ENCODE measurements at places on chromosomes 6 and 20.

DNA sequence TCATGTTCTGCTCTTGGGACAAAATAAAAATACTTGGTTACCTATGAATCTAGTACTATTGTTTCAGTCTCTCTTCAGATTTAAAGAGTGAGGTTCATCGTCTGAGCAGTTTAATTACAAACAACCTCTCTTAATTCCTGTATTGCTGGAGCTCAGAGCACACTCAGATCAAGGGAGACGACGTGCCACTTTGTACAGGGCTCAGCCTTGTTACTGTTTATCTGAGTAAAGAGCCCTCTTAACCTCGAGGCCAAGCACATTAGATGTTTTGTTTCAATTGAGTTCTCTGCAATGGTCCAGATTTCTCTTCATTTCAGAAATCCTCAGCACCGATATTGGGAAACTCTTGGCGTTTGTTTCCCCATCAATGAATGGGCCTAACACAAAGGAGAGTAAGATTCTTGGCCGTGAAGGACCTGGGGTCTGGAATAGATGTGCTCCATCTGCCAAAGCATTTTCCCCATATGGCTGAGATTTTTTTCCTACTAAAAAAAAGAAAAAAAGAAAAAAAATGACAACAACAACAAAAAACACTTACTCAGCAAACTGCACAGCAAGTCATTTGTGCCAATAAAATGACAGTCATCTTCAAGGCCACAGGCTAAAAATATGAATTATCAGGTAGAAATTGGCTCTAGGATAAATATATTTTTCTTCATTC is 82.6 kb upstream of the CCN6 start:
- no peak for DNase-seq

- no peak for DNase-seq
Measured at GRCh38 chr6:19492636-19493405, 344.3 kb upstream of the ID4 start.

- DNase-seq: no peak
Measured at GRCh38 chr6:12163149-12163548, 127.0 kb upstream of the EDN1 start.

DNA sequence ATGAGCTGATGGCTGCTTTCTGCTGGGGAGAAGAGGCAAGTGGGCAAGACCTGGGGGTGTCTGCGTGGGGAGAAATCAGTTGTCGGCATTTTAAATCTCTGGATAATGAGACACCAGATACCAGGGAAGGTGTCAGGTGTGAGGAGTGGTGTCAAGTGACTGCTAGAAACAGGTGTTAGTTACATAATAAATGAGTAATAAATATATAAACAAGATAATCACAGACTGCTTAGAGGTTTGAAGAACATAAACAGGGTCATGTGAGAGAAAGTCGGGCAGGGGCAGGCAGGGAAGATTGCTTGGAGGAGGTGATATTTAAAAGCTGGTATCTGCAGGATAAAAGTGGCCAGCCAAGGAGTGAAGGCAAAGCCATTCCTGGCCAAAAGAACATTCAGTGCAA is 87.2 kb upstream of the RIN2 start:
- DNase-seq: no peak

GRCh38 chr20:32823078-32823477 is 3.3 kb downstream of the MAPRE1 start:
- DNase-seq: peak; percentile 6

GRCh38 chr20:62740286-62741141 is 31.9 kb downstream of the NTSR1 start:
- DNase-seq: peak; percentile 76

- DNase-seq: no peak
Measured at GRCh38 chr20:34089655-34090345, 22.2 kb downstream of the EIF2S2 start.

GRCh38 chr6:21905531-21905930 is 312.0 kb downstream of the SOX4 start:
- no peak for DNase-seq

GRCh38 chr6:134549854-134550253 is 231.9 kb upstream of the SGK1 start:
- no peak for DNase-seq

- DNase-seq: no peak
Measured at GRCh38 chr6:50539447-50539846, 173.9 kb upstream of the TFAP2D start.

GRCh38 chr20:11080010-11080409 is 406.2 kb upstream of the JAG1 start:
- DNase-seq: no peak

DNA sequence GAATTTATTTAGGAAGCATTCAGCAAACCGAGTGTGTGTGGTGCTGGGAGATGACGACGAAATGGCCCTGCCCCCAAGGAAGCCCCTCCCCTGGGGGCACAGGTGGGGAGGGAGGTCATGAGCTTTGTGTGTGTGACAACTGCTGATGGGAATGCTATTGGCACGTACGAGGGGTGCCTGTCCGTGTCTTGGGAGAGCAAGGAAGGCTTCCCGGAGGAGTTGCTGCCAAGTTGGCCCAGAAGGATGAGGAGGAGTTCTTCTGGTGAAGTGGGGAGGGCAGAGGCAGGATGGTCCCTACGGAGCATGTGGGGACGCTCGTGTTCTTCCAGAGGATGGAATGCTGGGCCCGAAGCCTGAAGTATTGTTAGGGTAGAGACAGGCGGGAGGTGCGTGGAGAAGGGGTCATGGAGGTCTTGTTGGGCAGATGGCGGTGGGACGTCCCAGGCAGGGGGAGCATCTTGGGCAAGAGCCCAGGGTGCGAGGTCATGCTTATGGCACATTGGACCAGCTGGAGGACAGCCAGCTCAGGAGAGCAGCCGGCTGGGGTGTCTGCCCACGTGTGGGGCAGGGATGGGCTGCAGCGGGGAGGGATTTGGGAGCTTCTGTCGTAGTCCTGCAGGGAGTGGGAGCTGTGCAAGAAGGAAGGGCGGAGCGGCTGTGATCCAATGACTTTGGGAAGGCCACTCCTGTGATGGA is 46.1 kb downstream of the SYNJ2 start:
- no peak for DNase-seq

GRCh38 chr6:33276864-33277662 is at the start of gene B3GALT4:
Gene B3GALT4 (plus strand): TSS chr6:33277123. CDS start chr6:33277420, 297 bp downstream.
- peak; percentile 47 for DNase-seq

GRCh38 chr6:31575335-31575901 is at the start of gene TNF:
Gene TNF (plus strand): TSS chr6:31575565. CDS start chr6:31575742, 177 bp downstream.
- no peak for DNase-seq

- no peak for DNase-seq
Measured at GRCh38 chr6:99617131-99617530, 10.5 kb downstream of the PRDM13 start.

DNA sequence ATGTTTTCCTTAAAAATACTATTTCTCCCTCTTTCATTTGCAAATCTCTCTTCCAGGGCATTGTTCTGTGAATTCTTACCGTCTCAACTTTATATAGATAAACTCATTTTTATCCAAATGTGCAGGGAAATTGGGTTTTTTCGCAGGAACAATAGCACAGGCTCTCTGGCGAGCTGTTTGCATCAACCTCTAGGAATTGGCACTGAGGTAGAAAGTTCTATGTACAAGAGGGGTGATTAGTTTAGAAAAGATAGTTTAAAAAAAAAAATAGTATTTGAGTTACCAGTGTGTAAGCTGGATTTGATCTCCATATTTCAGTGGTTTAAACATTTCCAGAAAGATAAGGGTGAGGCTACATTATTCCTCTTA is 129.7 kb upstream of the BTN3A2 start:
- DNase-seq: no peak

- DNase-seq: no peak
Measured at GRCh38 chr6:6434151-6434550, 113.7 kb upstream of the F13A1 start.

GRCh38 chr20:10469599-10469998 is 34.5 kb downstream of the SLX4IP start:
- no peak for DNase-seq

DNA sequence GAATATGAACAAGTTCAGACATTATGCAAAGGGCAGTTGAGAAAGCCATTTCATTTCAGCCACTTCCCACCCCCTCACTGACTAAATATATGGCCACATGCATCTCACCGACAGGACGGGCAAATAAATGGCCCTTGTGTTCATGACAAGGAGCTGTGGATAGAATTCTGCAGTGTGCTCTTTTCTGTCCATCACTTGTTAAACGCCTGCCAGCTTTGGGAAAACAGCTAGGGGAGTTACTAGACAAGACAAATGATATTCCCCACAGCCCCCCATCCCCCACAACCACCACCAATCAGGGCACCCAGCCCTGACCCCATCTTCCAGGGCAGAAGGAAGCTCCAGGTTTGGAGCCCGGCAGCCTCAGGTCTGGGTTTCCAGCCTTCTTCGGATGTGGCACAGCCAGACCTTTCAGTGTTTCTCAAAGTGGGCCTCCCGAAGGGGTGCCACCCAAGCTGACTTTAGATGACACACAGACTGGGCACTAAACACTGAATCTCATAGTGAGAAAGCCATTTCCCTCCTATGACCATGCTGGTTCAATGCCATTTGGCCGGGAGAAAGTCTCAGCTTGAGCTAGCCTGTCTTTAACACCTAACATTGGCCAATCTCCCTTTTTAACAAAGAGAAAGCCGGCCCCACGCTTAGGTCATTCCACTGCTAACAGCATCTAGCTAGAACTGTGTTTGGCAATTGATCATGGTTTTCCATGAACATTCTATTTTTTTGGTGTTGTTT is 4.0 kb upstream of the RIPOR3 start:
- DNase-seq: no peak

- no peak for DNase-seq
Measured at GRCh38 chr6:168374541-168375071, 55.0 kb upstream of the DACT2 start.

DNA sequence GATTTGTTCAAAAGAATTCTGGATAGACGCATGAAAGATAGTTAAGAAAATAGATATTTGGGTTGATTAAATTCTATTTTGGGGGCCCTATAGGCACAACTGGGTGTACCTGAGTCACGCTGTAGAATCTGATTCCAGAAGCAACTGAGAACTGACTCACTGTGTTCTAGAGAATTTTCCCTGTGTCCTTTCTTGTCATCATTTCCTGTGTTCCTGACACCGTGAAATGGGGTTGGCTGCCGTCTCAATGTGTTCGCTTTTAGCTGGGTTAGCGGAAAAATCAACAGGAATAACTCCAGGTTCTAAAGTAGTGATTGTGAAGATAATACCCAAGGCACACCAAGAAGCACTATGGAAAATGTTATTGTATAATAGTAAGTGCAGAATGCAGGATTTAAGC is 5.0 kb downstream of the GCNT2 start:
- no peak for DNase-seq

DNA sequence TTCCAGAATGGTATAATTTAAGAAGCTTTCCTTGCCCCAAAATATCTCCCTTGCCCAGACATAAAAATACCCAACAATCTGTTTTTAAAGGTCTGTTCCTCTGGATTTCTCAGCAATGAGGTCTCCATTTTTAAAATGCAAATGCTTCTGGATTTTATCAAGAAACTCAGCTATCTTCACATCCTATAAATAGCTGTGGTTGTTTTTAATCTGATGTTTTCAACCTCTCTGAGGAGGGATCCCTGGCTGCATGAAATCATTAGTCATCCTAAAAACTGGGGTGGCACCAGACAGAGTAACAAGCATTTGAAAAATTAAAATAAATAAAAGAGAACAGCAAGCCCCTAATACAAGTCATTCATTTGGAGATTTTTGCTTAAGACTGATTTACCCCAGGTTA is 168.5 kb upstream of the ID4 start:
- DNase-seq: no peak

DNA sequence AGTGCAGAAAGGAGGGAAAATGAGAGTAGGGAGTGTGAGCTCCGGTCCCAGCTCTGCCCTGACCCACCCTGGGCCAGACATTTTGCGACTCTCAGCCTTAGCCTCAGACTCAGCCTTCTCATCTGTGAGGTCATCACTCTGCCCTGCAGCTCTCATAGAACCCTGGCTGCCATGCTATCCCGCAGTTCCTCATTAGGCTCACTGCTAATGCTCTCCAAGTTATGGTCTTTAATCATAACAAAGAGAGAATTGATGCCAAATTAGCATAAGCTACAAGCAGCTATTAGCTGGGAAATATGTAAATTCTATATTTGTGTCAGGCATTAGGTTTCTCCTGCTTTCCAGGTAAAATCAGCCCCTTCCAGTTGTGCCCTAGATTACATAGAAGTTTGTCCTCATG is 46.5 kb upstream of the MLN start:
- no peak for DNase-seq

DNA sequence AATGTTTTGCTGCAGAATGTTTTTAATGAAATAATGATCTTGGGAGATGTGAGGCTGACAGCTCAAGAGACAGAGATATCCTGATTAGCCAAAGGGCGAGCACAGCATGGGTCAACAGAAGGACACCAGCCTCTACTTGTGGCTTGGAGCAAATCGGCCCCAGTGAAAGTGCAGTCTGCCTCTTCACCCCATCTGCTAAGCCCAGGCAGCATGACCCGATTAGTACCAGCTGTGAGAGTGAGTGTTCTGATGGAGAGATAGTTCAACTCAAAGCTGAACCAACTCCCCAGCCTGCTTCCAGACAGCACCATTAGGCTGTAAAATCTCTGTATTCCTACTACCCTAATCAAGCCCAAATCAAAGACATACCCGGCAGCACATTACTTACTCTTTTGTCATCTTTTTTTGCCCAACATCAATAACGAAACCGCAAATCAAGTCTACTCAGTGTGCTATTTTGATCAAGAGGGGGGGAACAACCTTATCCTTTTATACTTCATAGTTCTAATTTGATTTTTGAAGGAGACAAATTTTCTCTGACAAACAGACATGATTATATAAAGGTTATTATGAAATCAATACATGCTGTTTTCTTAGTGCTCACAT is 514.1 kb upstream of the NRSN1 start:
- DNase-seq: no peak

DNA sequence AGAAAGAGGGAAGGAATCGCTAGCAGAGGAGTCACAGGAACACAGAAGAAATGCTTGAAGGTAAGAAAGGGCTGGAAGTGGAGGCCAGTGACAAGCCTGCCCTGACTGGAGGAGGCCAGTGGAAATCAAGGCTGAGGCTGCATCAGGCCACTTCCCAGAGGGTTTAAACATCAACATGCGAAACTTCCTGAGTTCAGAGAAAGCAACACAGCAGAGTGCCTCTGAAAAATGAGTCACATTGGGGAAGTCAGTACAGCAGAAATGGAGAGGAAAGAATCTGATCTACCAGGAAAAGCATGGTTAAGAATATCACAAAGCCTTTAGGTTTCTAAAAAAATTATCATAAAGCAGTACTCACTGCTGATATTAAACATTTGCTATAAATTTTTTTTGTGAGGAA is 23.3 kb downstream of the NAPB start:
- DNase-seq: no peak

GRCh38 chr20:39462416-39462945 is 500.3 kb downstream of the DHX35 start:
- no peak for DNase-seq

DNA sequence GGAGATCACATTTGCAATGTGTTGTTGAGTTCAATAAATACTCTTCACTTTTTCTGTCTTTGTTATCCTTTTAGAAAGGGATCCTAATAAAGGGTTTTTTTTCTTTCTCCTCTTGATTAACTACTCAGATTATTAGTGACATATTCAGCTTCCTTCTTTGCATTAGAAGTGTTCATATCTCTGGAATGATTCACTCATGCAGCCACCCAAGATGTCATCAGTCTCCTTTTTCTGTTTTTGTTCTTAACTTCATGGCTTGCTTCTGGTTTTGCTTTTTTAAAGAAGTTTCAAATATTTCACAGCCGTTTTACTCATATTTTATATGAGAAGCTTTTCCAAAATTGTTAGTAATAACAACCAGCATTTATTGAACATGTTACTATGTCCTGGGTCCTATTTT is 187.6 kb downstream of the TMEM242 start:
- no peak for DNase-seq

- no peak for DNase-seq
Measured at GRCh38 chr6:144335914-144336313, 50.8 kb downstream of the UTRN start.

GRCh38 chr6:83952830-83953229 is 80.7 kb upstream of the MRAP2 start:
- DNase-seq: no peak

Measured in T1000 (cell line).